Fibroblast of mammary gland (primary cell): ENCODE measurements at places on chromosomes 13 and 19.
A peak's percentile ranks its signal among the peaks of the same experiment; 100 is the strongest.

DNA sequence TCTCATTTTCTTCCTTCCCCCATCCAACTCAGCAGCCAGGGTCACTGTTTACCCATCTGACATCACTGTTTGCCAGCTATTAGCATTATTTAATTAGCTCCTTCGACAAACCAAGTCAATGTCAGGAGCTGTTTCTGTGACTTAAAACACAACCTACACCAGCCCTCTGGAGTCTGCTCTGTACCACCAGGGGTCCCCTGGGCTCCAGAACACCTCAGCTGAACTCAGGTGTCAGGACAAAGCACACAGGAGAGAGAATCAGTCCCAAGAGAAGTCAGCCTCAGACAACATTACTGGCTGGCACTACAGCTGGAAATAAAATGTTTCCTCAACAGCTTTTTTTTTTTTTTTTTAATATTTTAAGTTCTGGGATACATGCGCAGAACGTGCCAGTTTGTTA lies 45.1 kb downstream of the DCLK1 start:
- no peak for DNase-seq

DNA sequence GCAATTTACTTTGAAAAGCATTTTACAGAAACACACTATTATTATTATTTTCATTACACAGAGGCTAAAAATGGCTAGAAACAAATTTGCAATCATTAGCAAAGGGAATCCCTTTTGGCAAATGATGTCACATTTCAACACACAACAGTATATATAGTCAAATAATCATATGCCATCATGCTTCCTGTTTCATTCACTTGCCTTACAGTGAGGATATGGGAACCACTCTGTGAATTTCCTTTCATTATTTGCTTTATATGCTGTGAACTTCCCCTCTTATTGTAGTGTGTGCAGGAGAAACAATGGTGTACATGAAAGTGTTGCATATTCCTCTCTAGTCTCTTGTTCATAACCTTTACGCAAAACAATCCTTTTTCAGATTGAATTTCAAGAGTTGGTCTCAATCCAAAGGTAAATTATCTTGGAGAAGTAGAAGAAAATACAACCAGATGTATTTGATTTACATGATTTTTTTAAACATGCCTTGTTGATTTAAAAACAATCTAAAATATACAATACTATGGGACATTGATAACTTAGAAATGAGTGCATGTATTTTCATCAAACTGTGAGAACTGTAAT lies 657.3 kb downstream of the EFNB2 start:
- no peak for DNase-seq

GRCh38 chr19:55186080-55186479 lies 6.0 kb upstream of the SYT5 start:
- DNase-seq: no peak

GRCh38 chr13:26881154-26881553 lies 120.6 kb upstream of the GPR12 start:
- peak; percentile 35 for DNase-seq

GRCh38 chr13:80033286-80033685 lies 307.6 kb downstream of the SPRY2 start:
- peak; percentile 67 for DNase-seq

GRCh38 chr13:20571676-20572075 lies 4.7 kb downstream of the IFT88 start:
- DNase-seq: no peak

GRCh38 chr13:113939944-113940297 lies 34.0 kb downstream of the C13orf46 start:
- no peak for DNase-seq

- no peak for DNase-seq
These were observed 1.8 kb upstream of the CTXN1 start for GRCh38 chr19:7927605-7928333.

DNA sequence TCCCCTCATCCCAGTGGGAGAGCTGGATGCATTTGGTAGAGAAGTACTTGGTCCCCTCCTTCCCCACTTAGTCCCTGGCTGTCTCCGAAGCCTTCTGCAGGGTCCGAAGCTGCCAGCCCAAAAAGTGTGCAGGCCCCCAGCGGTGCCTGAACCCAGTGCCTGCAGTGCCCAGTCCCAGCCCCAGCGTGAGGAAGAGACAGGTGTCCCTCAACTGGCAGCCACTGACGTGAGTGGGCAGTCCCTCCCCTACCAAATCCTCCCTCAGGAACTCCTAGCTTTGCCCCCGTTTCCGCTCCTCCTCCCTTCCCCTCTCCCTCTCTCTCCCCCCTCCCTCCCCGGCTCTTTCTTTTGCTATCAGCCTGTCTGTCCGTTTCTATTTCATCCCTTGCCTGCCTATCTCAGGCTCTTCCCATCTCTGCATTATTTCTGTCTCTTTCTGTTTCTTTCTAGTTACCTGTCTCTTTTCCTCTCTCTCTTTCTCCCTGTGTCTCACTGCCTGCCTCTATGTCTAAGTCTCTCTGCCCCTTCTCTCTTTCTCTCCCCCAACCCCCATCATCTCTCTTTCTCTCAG lies 1.8 kb upstream of the LTBP4 start:
- no peak for DNase-seq

DNA sequence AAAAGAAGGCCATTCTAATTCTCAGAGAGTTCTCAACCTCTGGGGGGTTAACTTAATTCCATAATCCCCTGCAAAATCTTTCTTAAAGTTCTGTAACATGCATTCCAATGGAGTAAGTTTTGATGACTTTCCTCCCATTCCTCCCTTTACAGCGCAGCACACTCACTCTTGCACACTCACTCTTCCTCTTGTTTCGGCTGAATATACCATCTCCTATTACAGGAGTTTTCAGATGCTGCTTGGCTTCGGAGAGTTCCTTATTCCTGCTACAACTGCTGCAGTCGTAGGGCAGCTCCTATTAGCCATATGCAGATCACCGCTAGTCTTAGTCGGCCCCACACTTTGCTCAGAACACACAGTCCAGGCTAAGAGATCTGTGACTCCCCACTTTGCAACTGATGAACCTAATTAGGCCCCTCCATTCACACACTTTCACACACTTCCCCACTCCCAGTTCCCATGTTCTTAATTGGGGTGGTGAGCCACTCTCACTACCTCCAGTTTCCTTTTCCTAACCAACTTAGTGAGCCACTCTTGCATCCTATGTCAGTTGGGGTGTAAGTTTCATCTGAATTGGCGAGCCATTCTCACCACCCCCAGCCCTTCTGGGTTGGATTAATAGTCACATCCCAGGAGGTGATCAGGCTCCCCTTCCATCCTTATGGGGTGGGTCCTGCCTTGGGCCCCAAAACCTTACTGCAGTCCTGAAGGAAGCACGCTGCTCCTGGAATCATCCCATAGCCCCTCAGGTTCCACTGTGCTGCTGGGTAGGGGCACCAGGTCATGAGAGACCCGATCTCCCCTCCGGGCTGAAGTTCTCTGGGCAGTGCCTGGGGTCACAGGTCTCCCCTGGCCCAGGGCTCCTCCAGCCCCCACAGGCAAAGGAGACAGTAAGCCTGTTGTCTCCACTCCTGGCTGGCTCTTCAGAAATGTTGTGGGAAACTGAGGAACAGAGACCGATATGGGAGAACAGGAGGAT lies 53.9 kb downstream of the OR10H4 start:
- peak; percentile 8 for DNase-seq
